ENCODE measurements at places on chromosomes 5 and 9.

GRCh38 chr9:95189251-95190098, 128.0 kb downstream of the FANCC start:
- DNase-seq = no peak

GRCh38 chr9:8205576-8205975, 406.0 kb upstream of the DMAC1 start:
- no peak for DNase-seq

GRCh38 chr9:70587201-70587600, 172.7 kb upstream of the KLF9 start:
- DNase-seq = no peak

GRCh38 chr5:95631255-95631958, 11.5 kb downstream of the GPR150 start:
- DNase-seq = no peak

GRCh38 chr9:94982211-94982610, 255.7 kb downstream of the AOPEP start:
- no peak for DNase-seq

DNA sequence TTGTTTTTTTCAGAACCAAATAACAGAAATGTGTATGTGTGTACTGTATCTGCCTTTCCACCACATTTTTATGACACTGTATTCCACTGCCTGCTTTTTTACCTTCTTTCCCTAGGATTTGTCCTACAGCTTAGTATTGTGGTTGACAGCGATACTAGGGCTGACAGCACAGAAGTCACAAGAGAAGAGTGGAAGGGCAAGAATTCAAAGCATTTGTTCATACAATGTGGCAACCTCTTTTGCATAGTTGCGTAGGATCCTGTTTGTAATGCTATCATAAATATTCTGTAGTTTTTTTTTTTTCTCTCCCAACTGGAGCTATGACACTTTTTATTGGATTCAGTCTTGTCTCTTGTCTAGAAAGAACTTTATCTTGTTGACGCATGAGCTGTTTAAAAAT, 5.6 kb upstream of the BNIP1 start:
- DNase-seq = no peak

GRCh38 chr5:149268928-149269557, 2.6 kb upstream of the AFAP1L1 start:
- no peak for DNase-seq

GRCh38 chr9:15203581-15203980, 103.4 kb downstream of the TTC39B start:
- DNase-seq = no peak

DNA sequence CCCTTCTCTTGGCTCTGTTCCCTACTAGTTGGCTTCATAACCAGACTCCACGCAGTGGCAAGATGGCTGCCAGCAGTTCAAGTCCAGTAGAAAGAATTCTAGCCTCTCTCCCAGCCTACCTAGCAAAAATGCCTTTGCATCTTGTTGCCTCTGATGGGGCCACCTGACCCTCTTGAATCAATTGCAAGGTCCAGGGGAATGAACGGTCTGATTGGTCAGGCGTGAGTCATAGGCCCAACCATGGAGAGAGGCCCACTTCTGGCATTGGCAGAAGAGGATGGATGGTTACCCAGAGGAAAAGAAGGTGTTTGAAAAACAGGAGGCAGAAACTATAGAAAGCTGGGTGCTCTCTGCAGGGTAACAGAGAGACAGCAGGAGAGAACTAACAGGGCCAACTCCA, 622.6 kb downstream of the CCDC171 start:
- no peak for DNase-seq

GRCh38 chr9:129254566-129255287, 76.7 kb upstream of the IER5L start:
- no peak for DNase-seq

GRCh38 chr9:107492381-107492970, 2.9 kb upstream of the KLF4 start:
- peak; percentile 35 for DNase-seq

DNA sequence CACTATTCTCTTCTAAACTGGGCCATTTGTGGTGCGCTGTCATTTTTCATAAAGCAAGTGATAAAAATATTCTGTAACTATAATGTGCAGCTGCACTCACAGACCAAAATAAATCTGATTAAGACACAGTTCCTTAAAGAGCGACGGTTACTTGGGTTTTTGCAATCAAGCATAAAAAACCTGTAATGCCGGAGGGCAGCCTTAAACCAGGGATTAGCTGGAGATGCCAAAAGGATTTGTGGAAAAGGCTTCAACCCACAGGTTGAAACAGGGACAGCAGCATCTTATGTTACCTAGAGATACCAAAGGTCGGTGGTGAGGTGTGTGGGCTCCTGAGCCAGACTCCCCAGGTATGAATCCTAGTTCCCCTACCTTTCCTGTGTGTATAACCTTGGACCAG, 49.3 kb downstream of the CTNND2 start:
- no peak for DNase-seq

- no peak for DNase-seq
Measured at GRCh38 chr5:112684737-112685136, 52.9 kb upstream of the APC start.

DNA sequence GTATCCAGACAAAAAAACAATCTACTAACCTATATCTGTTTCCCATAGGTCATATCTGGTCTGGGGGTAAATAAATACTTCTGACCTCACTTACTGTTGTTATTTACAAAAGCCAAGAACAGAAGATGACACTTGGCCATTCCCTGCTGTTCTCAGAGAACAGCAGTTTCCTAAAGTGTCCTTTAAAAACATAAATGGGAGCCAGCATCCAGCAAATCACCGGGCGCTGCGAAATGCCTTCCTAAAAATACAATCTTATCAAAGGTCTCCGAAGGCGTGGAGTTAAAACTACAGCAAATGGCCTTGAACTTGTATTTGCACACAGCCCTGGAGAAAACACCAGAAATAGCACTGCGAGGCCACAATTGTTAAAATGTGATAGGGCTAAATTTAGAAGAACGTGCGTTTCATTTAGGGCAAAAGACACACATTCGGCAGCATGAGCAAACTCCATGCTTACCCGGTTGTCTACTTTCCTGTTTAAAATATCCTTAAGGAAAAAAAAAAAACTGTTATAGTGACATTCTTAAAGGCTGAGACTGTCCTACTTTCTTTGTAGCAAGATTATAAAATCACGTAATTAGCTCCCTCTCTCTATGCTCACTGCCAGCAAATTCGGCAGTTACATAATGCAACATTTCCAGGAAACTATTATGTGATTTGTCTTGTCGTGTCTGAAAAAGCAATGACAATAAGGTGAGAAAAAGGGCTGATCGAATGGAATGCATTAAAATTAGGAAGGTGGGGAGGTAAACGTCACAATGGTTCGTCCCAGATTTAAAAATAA, 1.5 kb downstream of the NFIL3 start:
- DNase-seq = no peak

- DNase-seq = no peak
Measured at GRCh38 chr9:87343816-87344430, 153.7 kb upstream of the DAPK1 start.

- DNase-seq = no peak
Measured at GRCh38 chr5:80466669-80467485, 21.0 kb upstream of the FAM151B start.

GRCh38 chr5:163757344-163757743, 251.9 kb downstream of the MAT2B start:
- no peak for DNase-seq

All from left lung (tissue), 14 donors.